ENCODE measurements at places on chromosomes 3 and 15. TPM values are rescaled to one million over a fixed set of nuclear protein-coding genes. Genes with fewer than 3 reads are reported as not detected.
A peak's percentile ranks its signal among the peaks of the same experiment; 100 is the strongest.

DNA sequence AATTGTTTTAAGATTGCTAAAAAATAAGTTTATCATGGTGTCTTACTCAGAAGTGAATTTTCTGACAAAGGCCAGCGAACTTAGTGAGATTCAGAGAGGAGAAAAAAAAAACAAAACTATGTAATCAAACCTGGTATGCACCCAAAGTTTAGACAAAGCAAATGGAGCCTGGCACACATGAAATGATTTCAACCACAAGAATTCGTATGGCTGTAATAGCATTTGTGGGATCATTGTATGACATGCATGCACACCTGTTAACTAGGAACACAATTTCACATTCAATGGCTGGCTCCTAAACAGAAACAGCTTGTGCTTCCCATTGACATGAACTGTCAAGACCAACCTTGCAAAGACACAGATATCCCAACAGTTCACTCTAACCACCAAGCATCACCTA, 94.6 kb downstream of the ZIC4 start:
- H3K4me1 ChIP-seq, result no peaks in the 10 kb centered on the region
- DNase-seq, result no peak
- no peak overlapping the region for H3K4me3 ChIP-seq

Gene PIGZ
- total RNA-seq, result 1.7 TPM

DNA sequence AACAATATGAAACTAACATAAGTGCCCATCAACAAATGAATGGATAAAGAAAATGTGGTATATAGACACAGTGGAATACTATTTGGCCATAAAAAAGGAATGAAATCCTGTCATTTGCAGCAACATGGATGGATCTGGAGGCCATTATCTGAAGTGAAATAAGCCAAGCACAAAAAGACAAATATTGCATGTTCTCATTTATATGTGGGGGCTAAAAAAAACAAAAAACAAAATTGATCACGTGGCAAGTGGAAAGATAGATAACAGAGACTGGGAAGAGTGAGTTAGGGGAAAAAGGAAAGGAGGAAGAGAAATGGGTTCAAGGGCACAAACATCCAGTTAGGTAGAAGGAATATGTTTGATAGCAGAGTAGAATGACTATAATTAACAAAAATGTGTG, 155.9 kb upstream of the BHLHE40 start:
- no peak for DNase-seq
- H3K27me3 ChIP-seq, result no peaks in the 10 kb centered on the region

- H3K27me3 ChIP-seq, result no peaks in the 10 kb centered on the region
- H3K4me1 ChIP-seq, result no peaks in the 10 kb centered on the region
- H3K4me3 ChIP-seq, result no peak overlapping the region
- no peaks in the 10 kb centered on the region for H3K36me3 ChIP-seq
- no peak overlapping the region for H3K27ac ChIP-seq
- no peak for DNase-seq
Observed at GRCh38 chr3:135191708-135192107, 396.6 kb downstream of the EPHB1 start.

Gene ARL14
- total RNA-seq, result not detected

DNA sequence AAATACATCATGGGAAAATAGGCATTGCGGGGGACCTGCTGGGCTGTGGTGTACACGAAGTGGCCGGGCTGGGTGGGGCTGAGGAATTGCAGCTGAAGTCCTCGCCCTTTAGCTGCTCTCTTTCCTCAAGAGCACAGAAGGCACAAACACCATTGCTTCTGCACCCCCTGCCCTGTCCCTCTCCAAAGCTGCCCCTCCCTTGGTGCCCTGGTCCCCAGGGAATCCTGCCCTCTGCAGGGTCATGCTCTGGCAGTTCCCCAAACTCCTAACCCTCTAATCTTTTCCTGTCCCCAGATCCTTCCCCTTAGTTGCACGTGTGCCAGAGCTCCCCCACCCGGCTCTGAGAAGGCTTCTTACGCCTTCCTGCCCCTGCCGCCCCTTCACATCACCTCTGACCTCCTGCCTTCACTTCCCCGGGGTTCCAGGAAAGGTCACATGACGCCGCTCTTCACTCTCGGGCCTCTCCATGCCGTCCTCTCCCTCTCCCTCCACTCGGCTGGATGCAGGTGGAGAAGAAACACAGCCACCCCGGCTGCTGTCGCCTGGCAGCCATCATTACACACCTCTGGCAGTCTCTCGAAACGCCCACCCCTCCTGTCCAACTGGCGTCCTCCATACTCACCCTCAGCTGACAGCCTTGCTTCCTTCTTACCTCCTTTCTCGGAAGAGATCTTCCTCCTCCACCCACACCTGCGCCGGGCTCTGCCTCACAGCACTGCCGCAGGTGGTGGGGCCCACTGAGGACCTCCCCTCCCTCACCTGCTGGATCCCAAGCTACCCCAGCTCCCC, 6.9 kb upstream of the PCSK6 start:
- H3K27ac ChIP-seq, result no peak overlapping the region
- peaks cover 26% of the 10 kb centered on the region for H3K4me1 ChIP-seq
- H3K27me3 ChIP-seq, result peaks cover 56% of the 10 kb centered on the region
- H3K4me3 ChIP-seq, result no peak overlapping the region
- H3K36me3 ChIP-seq, result peaks cover 2% of the 10 kb centered on the region

GRCh38 chr3:150636258-150636657, 33.1 kb downstream of the SELENOT start:
- peak overlapping the region; percentile 87 for H3K27ac ChIP-seq
- no peak for DNase-seq
- H3K27me3 ChIP-seq, result no peaks in the 10 kb centered on the region
- H3K4me1 ChIP-seq, result peaks cover 27% of the 10 kb centered on the region
- no peaks in the 10 kb centered on the region for H3K36me3 ChIP-seq
- no peak overlapping the region for H3K4me3 ChIP-seq

- H3K36me3 ChIP-seq, result no peaks in the 10 kb centered on the region
- no peak overlapping the region for H3K4me3 ChIP-seq
- H3K4me1 ChIP-seq, result peaks cover 31% of the 10 kb centered on the region
- H3K27me3 ChIP-seq, result peaks cover 11% of the 10 kb centered on the region
Observed at GRCh38 chr3:67357610-67358458, 296.6 kb downstream of the SUCLG2 start.

DNA sequence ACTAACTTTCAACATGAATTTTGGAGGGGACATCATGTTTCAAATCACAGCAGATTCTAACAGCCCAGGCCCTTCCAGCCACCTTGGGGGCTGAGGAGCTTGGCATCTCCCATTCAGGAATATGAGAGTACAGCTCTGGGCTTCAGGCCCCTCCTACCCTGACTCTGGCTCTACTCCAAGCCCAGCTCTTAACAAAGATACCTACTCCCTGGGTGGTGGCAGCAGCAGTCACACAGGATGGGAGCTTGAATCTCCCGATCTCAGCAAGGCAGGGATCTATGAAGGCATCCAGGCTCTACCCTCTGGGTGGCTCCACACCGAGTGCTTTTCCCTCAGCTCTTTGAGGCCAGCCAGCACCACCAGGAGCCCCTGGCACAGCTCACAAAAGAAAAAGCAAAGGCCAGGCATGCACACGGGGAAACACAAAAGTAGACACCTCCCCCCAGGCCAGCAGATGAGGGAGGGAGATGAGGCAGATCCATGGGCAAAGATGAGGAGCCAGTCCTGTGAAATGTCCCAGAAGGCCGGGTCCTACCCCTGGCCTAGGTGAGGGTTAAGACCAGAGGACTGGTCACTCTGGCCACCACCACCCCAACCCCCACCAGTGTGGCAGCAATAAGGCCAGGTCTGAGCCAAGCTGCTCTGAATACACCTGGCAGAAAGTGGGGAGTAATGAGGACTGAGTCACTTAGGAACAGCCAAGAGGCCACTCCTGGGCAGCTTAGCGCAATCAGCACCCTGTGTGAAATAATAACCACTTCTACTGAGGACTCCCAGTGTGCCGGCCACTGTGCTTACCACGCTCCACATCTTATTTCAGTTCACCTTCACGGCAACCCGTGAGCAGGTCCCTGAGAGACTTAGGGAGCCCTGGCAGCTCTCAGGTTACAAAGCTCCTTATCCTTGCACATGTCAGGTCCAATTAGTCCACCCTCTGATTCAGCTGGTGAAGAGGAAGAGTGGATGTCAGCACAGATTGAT, 24.3 kb downstream of the PLA2G4F start:
- no peak for DNase-seq
- H3K27ac ChIP-seq, result no peak overlapping the region
- no peaks in the 10 kb centered on the region for H3K4me1 ChIP-seq
- peaks cover 9% of the 10 kb centered on the region for H3K27me3 ChIP-seq
- no peak overlapping the region for H3K4me3 ChIP-seq
